ENCODE measurements at places on chromosomes 11 and 22.

DNA sequence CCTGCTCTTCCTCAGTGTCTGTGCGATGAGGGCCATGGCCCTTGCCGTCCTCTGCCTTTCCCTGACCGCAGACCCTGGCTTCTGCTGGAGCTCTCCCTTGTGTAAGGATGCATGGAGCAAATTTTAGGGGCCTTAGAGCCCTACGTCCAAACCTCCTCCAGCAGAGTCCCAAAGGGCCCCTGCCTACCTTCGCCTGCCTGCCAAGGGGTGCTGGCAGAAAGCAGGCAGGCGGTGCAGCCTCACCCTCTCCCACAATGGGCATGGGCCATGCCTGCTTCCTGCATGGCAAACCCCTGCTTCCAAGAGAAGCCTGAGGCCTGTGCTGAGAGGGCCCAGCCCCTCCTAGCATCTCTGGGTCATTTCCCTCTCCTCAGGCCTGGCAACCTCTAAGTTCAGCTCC, 71.3 kb upstream of the FGF3 start:
- DNase-seq: no peak

DNA sequence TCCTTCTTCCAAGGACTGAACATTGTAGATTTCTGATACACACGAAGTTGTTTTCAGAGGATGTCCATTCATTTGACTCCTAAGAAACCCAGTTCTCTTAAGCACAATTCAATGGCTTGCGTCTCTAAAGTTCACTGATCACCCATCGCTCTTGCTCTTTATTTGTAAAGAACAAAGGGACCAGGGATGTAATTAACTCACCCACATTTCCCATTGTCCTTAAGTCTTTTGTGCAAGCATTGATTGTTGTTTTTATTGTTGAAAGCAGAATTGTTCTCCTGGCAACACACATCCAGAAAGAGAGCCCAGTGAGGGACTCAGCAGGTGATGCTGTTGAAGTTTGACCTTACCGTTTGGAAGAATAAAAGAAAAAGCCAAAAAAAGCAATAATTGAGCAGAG, 59.2 kb downstream of the SPON1 start:
- no peak for DNase-seq

- DNase-seq: no peak
These were observed 64.5 kb upstream of the PHOX2A start for GRCh38 chr11:72308226-72309073.

DNA sequence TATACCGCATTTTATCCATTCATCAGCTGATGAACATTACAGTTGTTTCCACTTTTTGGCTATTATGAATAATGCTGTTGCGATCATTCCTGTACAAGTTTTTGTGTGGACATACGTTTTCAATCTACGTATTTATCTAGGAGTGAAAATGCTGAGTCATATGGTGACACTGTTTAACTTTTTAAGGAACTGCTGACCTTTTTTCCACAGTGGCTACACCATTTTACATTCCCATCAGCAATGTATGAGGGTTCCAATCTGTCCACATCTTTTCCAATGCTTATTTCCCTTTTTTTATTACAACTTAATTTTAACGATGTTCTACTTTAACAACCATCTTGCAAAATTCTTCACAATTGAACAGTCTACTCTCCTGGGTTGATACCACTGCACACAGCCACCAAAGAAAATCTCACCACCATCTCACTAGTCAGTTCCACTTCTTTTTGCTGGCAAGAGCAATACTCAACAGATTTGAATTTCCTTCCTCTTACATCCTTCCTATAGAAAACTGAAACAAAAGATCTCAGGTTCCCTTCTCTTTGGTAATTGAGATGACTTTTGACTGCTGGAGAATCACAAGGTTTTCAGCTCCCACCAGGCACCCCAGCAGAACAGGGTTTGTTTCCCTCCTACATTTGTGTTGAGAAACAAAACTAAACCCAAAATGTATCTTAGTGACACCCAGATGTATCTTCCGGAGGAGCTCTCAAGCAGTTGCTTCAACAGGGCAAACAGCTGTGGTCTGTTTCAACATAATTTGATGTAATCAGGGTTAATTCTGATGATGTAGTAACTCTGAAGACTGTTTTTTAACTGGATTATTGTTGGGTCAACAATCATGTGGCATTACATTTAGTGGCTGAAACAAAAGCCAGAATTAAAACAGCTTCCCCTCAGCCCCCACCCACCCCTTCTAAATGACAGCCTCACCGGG, 7.0 kb upstream of the GAB2 start:
- no peak for DNase-seq

GRCh38 chr11:45726493-45727054, 61.2 kb upstream of the CHST1 start:
- DNase-seq: no peak

DNA sequence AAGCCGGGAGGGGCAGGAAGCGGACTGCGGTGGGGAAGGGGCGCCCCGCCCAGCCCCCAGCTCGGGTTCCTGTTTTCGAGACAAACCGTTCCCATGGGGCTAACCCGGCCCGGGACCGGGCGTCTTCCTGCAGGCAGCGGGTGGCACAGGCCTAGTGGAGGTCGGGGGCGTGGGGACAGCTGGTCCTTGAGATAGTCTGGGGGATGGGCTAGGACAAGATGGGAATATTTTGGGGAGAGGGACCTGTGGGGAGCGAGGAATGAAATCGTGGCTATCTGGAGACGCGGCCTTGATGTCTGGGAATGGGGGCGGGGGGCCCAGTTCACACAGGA, 1.2 kb upstream of the RASGRP2 start:
- peak; percentile 82 for DNase-seq

- no peak for DNase-seq
These were observed 212.4 kb upstream of the SESN3 start for GRCh38 chr11:95443386-95443785.

DNA sequence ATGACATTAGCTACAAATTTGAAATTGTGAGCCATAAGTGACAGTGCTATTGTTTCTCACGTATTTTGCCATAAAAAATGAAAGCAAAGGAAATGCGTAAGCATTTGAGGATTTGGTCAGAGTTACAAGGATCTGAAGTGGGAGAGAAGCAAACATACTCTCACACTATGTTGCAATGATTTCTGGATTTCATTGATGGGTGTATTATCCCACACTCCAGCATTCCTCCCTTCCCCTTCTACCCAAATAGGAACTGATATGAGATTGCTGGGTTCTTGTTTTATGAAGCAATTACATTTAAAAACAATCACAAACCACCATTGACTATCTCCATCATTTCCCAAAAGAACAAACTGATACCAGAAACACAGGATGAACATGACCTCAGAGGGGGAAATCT, 314.0 kb upstream of the CTSC start:
- DNase-seq: no peak

DNA sequence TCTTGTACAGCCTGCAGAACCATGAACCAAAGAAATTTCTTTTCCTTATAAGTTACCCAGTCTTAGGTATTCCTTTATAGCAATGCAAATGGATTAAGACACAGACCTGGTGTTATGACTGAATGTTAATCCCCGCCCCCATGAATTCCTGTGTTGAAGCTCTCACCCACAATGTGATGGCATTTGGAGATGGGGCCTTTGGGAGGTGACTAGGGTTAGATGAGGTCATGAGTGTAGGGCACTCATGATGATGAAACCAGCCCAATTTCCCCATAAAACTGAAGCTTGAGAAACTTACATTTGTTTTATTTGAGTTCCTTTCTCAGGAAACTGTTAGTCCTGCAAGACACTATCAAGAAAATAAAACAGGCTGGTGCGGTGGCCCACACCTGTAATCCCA, 115.8 kb upstream of the THY1 start:
- DNase-seq: no peak

- no peak for DNase-seq
These were observed 5.4 kb upstream of the TMEM86A start for GRCh38 chr11:18692941-18693760.

- no peak for DNase-seq
These were observed 12.5 kb upstream of the PEX26 start for GRCh38 chr22:18065256-18065655.

DNA sequence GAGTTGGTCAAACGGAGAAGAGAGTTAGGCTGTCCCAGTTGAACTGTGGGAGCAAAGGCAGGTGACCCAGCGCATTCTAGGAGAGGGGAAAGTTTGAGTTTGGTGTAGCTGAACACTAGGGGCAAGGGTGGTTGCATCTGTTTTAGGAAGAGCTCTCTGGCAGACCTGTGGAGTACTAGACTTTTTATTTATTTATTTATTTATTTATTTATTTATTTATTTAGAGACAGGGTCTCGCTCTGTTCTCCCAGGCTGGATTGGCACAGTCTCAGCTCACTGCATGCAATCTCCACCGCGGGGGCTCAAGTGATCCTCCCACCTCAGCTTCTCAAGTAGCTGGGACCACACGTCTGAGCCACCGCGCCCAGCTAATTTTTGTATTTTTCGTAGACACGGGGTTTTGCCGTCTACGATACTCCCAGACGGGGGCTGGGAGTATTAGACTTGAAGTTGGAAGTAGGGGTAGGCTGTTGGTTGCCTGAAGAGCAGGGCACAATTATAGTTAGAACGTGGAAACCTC, 950 bp upstream of the ACER3 start:
- DNase-seq: no peak

DNA sequence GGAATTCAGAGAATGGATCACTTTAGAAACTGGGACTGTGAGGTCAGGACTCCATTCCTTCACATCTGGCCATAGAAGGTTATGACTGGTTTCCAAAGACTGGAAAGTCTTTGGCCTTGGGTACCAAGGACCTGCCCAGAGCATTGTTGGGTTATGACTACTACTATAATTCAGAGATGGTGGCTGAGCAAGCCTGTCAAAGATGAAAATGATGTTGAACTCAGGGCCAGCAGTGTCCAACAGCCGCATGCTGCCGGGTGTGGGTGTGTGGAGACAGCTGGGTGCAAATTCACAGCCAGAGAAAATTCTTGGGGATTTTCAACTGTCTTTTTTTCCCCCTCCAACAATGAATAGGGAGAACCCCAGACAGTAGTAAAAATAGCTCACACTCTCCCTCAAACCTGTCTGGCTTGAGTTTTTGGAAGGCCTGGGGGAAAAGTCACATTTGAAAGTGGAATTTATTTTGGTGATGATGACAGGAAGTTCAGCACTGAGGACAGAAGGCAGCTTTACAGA, 166.8 kb upstream of the NCAM1 start:
- no peak for DNase-seq

GRCh38 chr11:77151804-77152509, 23.9 kb downstream of the MYO7A start:
- peak; percentile 24 for DNase-seq

- no peak for DNase-seq
These were observed 18.2 kb downstream of the ADM start for GRCh38 chr11:10322830-10323792.

GRCh38 chr22:40120848-40121247, 56.9 kb upstream of the TNRC6B start:
- no peak for DNase-seq

- DNase-seq: no peak
These were observed 100.0 kb upstream of the SOX6 start for GRCh38 chr11:16456366-16456765.

DNA sequence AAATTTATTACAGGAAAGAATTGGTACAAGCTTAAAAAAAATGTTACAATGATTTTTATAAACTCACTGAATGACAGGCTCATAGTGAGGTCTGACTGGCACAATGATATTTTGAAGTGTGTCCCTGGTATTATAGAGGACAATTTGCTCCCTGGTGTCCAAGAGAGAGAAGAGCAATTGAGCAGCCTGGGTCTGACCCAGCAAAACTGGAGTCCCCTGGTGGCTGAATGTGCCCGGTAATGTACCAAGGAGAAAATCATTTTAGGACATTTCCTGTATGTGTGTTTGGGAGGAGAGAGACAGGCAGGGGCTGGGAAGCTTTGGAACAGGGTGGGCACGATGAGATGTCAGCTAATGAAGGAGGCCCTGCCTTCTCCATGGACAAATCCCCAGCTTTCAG, 125.3 kb downstream of the APOL5 start:
- DNase-seq: no peak

GRCh38 chr11:46800177-46800576, 45.9 kb downstream of the CKAP5 start:
- no peak for DNase-seq

DNA sequence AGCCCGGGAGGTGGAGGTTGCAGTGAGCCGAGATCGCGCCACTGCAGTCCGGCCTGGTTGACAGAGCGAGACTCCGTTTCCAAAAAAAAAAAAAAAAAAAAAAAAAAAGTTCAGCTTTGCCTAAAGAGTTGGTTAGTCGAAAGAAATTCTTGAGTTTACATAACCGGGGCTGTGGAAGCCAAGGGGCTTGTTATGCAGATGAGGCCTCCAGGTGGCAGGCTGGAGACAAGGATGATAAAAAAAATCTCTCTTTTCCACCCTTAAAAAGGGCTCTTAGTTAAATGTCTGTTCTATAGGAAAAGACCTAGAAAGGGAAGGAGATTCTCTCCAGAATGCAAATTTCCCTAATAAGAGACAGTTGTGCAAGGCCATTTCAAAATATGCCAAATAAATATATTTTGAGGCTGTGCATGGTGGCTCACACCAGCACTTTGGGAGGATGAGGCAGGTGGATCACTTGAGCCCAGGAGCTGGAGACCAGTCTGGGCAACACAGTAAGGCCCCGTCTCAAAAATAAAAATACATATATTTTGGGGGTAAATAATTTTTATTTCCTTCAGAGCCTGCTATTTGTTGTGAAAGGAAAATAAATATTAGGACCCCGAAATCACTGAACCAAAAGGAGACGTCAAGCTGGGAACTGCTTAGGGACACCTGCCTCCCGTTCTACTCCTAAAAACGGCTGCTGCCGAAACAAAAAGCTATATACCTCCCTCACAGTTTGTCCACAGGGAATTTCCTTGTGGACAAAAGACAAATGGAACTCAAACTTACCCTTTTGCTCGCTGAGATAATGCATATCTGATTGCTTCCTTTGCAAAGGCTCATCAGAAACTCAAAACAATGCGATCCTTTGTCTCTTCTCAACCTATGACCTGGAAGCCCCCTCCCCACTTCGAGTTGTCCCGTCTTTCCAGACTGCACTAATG, 2.4 kb upstream of the IFITM2 start:
- DNase-seq: peak; percentile 63

GRCh38 chr11:20247591-20248007, 87.3 kb upstream of the DBX1 start:
- DNase-seq: no peak

GRCh38 chr22:50314081-50314454, 6.6 kb upstream of the PLXNB2 start:
- DNase-seq: no peak

DNA sequence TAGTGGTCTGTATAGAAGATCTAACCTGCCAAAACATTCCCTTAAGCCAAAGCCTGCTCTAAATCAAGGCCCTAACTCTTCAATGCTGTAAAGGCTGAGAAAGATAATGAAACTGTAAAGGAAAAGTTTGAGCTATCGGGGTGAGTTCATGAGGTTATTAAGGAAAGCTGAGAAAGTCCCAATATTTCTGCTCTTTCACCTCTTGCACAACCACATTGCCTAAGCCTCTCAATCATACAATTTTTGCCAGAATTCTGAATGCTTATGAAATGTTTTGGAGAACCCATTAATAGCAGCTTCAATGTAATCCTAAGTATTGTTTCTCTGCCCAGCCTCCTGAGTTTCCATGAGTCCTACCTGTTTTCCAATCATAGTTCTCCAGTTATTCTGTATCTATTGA, 373.2 kb downstream of the LUZP2 start:
- no peak for DNase-seq
